ENCODE measurements at places on chromosomes 2 and 18.

DNA sequence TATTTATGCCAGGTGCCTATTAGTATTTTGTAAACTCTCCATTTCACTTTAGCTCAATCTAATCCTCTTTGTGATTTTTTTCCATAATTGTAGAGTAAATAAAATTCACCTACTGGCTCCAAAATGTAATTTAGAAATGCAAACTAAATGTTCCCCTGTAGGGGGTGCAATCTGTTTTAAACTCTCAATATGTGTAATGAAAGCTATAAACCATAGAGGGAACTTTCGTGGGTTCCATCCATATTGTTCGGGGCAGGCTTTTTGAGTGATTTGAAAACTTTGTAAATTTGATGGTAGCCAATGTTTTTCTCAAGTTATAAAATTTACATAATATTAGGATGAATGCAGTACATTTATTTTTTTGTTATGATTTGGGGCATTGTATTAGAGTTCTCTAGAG is 49.4 kb downstream of the TSPYL6 start:
- peak; percentile 75 for DNase-seq

GRCh38 chr2:161019311-161019710 is 140.9 kb upstream of the TANK start:
- no peak for DNase-seq

DNA sequence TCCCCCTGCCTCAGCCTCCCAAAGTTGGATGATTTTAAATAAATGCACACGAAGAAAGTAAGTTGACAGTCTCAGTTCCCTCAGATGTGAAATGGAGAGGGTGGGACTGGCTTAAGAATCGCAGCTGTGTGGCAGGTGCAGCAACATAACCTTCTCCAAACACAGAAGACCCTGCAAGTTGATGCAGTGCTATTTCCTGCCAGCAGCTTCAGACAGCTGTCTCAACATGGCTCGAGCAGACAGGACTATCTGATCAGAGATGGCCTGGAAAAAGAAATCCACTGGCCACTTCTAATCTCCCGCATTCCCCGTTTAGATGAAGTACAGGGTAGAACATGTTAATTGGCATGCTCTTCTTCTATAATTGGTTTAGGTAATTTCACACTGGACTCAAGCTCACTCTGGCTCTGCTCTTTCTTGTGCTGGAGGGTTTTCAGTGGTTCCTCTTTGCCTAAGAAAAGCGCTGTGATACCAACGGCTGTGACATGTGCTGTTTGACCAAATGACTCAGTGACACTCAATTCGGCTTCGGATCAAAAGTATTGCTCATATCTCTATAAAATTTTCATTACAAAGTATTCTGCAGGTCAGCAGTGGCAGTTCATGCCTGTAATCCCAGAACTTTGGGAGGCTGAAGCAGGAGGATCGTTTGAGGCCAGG is 40.2 kb downstream of the MYOM1 start:
- DNase-seq: no peak

DNA sequence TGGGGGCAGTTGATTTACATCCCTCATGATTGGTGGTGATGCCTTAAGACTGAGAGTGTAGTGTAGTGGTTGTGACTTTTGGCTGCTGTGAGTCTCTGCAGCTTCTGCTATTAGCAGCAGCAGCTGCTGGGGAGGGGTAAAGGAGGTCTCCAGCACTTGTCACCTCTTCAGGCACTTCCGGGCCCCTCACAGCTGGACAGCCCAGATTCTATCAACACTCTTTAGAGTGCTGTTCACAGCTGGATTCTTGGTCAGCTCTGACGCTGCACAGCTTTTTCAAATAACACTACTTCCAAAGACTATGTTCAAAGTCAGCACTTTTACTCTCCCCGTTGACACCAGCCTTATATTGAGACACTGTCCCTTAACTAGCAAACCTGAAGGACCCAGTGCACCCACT is 396.0 kb downstream of the MEIS1 start:
- no peak for DNase-seq

DNA sequence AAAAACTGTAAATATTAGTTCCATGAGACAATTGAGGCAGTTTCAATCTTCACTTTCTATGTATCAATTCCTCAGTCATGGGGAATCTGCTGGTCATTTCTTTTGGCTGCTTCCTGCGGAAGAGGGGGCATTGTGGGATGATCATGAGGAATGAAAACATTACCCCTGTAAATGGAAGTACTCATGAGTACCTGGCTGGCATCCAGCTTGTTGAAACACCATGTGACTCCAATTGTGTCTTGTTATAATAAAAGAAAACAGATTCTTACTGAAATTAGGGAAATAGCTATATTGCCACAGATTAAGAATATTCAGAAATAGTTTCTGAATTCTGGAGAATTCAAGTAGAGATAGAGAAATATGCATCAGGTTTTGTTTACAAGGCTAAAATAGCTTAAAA is 41.6 kb upstream of the GPR39 start:
- DNase-seq: no peak

GRCh38 chr2:176126929-176127773 is 2.4 kb upstream of the HOXD8 start:
- DNase-seq: peak; percentile 65

GRCh38 chr2:43178602-43179542 is 47.5 kb downstream of the ZFP36L2 start:
- DNase-seq: no peak

DNA sequence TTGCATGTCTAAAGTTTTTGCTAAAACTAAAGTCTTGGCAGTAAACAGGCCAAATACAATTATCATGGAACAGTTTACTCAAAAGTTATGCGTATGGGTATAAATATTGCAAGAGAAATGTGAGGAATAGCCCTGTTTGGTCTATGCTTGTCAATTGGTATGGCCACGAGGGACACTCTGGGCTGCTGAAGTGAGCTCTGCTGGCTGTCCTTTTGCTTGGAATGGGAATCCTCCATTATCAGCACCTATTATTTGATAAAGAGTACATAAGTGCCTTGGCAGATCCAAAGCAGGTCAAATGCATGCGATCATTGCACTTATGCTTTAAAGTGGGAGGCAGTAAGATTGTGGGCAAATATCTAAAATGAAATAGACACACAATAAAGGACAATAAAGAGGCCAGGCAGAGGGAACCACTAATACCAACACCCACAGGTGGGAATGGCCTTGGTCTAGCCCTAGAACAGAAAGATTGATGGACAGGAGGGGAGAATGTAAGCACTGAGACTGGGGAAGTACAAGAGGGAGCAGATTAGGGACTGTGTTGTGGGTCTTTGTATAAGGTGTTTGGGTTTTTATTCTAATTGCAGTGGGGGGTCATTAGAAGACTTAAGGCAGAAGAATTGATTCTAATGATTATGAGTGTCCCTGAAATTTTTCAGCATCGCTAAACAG is 60.0 kb upstream of the NOSTRIN start:
- DNase-seq: no peak
